SK-N-MC (cell line): ENCODE measurements at places on chromosomes 3 and 15.

- no peak for DNase-seq
Measured at GRCh38 chr3:99929745-99930139, 112.1 kb downstream of the CMSS1 start.

DNA sequence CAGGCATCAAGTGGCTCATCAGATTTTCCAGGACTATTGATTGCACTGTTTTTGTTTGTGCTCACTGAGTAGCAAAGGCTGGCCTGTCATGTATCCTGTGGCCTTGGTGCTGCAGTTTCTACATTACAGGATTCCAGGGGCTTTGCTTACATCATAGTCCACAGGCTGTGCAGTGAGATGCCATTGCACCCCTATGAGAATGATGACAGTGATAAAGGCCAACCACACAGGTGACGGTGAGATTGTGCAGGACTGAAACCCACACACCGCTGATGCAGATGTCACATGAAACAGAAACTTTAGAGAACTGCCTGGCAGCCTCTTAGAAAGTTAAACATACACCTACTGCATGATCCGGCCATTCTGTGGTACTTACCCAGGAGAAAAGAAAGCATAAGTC is 195.0 kb upstream of the UBE3A start:
- DNase-seq: no peak

DNA sequence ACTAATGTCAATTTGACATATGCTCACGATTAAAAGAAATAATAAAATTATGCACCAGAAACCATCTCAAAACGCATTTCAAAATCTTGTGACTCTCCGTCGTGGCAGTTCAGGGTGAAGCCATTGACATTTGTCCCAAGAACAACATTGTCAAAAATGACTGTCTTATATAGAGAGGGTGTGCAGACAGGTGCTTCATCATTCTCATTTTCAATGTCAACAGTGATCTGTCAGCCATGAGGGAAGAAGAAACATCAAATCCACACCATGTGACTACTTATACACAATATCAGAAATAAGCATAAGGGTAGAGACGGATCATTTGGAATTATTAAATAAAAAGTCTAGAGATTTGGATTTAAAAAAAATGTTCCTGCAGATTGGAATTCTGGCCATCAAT is 65.1 kb upstream of the C3orf49 start:
- no peak for DNase-seq

- DNase-seq: no peak
Measured at GRCh38 chr15:50176869-50177268, 5.1 kb upstream of the SLC27A2 start.

DNA sequence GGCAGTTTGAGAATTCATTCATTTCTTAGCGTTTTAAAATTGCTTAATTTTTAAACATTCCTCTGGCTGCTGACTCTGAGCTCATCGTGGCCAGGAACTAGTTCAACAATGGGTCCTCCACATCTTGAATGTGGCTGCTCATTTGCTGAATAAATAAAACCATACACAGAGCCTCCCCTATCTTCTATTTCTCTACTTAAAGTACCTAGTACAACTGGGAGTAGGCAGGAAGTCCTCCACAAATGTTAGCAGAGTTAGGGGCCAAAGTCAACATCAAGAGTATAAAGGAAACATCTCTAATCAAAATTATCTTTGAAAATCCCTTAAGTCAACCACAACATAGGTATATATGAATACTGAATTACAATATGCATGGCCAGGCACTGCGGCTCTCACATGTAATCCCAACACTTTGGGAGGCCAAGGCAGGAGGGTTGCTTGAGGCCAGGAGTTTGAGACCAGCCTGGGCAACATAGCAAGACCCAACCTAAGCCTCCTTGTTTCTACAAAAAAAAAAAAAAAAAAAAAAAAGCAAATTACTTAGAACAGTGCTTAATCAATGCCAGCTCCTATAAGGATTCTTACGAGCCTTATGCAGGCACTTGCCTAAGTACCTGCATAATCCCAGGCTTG is 57.5 kb upstream of the LMOD3 start:
- DNase-seq: no peak

- no peak for DNase-seq
Measured at GRCh38 chr15:33402600-33402999, 91.8 kb downstream of the RYR3 start.

GRCh38 chr3:61535826-61536225 is 25.5 kb upstream of the PTPRG start:
- DNase-seq: no peak

DNA sequence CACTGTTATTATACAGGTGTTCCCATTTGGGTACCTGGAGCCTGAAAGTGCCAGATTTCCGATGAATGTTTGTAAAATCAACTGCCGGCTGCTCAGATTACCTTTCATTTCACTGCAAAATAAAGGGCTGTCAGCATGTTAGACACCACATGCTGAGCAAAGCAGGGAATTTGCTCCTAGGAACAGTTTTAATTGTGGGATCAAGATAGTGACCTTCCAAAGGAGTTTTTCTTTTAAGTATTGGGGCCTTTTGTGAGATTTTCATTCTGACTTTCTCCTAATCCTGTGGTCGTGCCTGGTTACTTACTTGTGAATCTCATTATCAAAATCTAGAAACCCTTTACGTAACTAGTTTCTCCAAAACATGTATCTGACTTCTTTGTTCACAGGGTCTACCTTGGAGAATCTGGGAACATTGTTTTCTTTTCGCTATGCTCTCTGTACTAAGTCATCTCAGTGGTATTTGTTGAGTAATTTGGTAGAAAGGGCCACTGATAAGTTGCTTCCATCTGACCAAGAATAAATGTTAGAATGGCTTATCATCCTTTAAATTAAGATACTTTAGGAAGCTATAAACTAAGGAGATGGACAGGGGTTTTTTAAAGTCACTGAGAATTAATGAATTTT is 40.8 kb upstream of the LRTM1 start:
- DNase-seq: no peak

- peak; percentile 14 for DNase-seq
Measured at GRCh38 chr3:112531358-112531781, 30.4 kb downstream of the ATG3 start.

DNA sequence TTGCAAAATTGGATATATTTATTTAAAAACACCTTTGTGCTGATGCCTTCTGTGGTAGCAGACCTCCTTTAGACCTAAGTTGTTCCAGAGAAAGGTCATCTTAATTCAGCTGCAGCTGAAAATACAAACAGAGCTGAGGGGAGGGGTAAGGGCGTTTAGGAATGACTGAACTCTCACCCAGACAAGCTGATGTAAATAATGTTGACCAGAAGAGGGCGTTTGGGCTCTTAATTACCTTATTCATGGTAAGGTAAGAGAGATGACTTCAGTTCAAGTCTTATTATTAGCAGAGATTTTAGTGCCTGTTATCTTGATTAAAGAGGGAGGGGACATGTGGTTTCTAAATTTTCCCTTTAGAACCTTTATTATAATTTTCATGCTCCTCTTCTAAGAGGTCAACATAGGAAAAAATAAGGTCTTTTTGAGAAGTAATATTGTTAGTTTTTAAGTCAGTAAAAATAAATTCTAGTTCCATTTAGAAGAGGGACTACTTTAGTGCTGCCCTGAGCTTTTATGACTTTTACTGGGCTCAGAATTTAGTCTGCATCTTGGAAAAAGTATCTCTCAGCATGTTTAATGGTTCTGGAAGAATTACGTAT is 46.3 kb downstream of the GPR171 start:
- DNase-seq: peak; percentile 80

GRCh38 chr15:91289324-91289723 is 189.3 kb downstream of the SV2B start:
- DNase-seq: no peak

DNA sequence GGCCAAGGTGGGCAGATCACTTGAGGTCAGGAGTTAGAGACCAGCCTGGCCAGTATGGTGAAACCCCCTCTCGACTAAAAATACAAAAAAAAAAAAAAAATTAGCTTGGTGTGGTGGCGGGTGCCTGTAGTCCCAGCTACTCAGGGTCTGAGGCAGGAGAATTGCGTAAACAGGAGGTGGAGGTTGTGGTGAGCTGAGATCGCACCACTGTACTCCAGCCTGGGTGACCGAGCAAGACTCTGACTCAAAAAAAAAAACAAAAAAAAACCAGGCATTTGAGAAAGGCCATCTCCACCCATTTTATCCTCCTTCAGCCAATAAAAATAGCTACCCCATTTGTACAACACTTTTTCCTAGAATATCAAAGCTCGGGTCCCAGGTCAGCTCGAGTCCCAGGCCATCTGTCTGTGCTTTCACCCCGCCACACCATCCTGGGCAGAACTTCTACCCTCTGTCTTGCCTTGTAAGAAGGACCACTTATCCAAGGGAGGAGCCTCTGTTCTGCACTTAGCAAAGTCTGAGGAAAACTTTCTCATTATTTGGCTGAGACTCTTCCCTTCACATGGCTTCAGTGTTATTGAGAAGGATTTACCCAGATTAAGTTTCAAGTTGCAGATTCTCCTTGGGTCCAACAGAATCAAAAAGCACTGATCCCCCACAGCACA is 99.1 kb downstream of the MESD start:
- no peak for DNase-seq

DNA sequence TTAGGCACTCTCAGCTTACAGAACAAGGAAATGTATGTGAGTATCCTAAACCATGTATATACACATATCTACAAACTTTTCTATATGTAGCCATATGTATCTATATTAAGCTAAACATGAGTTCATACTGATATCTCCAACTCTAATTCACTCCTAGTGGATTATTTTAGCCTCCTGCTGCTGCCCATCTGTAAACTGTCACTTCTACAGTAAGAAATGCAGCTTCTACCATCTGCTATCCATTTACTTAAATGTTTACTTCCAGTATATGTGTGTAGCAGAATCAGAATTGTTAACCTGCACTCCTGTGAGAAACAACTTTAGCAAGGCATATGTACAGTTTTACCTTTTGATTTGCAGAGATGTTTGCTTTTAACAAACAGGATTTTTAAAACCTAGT is 478.5 kb upstream of the CBLB start:
- DNase-seq: no peak

DNA sequence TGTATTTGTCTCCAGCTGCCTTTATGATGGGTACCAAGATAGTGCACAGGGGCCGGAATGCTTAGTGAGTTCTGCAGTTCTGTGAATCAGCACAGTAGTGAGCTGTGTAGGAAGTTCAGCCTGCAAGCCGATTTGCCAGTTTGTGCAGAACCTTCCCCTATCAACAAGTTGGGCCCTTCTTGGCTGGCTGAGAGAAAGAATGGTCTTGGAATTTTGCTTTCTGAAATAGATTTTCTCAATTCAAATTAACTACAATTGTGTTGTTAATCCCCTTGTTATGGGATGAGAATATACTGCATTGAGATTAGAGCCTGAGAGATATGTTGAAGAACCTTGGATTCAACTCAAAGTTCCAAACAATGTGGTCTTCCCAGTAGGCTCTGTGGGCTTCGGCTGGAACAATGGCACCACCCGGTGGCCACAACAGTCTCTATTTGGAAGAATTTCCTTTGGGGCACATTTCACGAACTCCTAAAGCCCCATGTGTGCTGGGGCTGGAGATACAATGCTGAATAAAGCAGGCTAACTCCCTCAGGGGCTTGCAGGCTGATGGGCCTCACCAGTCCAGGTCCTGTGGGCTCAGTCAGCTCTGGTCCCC is 59.1 kb downstream of the TRIM42 start:
- peak; percentile 28 for DNase-seq

GRCh38 chr3:72487946-72488737 is 360.1 kb downstream of the SHQ1 start:
- DNase-seq: no peak

DNA sequence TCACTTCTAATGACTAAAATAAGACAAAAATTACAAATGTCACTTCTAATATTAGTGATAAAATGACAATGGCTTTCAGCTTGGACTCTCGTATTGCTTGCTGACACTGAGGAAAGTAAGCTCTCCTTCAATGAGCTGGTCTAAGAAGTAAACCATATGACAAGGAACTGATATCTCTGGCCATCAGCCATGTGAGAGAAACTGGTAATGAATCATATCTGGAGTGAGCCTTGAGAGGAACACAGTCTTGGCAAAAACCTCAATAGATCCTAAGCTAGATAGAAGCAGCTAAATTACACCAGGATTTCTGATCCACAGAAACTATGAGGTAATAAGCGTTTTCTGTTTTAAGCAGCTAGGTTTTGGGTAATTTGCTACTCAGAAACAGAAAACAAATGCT is 1575.1 kb downstream of the OTOL1 start:
- no peak for DNase-seq

DNA sequence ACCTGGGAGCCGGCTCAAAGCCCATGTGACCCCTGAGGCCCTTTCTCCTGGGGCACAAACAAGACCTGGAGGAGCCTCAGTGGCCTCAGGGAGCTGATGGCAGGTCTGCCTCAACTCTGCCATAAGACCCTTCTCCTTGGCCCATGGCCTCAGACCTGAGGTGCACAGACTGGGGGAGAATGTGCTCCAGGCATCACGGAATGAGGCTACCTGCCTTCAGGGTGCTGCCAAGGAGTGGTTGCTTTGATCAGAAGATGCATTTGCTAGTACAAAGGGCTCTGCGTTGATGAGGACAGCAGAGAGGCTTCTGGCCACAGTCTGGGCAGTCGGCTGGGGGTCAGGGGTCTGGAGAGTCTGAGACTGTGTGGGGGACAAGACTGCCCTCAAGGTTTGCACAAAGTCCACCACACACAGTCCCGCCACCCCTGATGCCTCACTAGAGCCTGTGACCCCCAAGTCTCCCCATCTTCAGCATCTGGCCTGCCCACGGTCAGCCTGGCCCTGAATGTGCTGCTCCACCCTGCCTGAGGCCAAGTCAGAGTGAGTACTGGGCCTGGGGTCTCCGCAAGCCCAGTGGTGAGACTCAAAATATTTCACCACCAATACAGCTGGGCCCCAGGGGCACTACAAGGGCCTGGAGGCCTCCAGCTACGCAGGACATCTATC is 26.6 kb downstream of the ALDH1L1 start:
- no peak for DNase-seq

- DNase-seq: no peak
Measured at GRCh38 chr3:72996121-72996472, 514 bp upstream of the PPP4R2 start.

DNA sequence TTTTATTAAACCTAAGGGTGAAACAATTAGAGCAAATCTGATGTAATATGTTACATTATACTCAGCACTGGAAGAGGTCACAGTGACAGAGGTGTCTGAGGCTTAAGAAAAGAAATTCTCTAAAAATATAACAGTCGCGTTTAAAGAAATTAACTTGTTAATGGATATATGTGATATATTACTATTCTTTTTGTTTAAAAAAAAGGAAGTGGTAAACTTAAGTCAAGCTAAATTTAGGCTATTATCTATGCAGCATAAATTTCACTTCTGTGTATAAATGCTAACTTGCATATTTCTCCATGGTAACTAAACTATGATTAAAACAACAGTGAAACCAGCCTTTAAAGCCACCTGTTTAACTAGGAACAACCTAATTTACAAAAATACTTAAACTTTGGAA is 191.3 kb downstream of the FOXP1 start:
- no peak for DNase-seq

- no peak for DNase-seq
Measured at GRCh38 chr15:39367596-39367995, 213.3 kb upstream of the THBS1 start.

DNA sequence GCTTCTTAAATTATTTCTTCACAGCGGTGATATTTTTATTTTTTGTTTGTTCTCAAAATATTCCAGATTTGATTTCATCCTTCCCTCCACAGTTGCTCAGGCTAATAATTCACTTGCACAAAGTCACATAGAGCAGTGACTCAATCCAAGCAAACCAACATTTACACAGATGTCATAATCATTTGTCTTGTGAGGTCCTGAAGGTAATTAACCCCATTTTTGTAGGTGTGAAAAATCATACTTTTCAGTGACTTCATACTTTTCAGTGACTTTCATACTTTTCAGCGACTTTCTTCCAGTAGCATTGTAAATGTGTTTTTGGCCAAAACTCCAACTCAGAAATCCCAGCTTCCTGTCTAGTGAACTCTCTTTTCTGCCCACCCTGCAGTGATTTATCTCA is 32.1 kb downstream of the CD200 start:
- no peak for DNase-seq
